ENCODE measurements at places on chromosomes 4 and X.

DNA sequence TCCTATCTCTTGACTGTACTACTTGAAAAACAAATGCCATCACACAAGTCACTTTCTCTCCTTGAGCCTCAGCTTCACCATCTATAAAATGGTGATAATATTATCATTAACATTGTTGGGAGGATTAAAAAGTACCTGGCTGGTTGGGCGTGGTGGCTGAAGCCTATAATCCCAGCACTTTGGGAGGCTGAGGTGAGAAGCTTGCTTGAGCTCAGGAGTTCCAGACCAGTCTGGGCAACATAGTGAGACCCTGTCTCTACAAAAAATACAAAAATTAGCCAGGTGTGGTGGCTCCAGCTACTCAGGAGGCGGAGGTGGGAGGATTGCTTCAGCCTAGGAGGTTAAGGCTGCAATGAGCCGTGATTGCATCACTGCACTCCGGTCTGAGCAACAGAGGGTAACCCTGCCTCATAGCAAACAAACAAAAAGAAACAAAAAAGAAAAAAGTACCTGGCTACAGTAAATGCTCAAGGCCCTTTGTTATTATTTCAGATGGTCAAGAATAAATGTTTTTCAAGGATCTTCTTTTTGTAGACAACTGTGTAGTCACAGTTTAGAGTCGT is 120.3 kb downstream of the CHRNA9 start:
- no peak for DNase-seq

GRCh38 chrX:7941390-7942042 is 14.3 kb upstream of the PNPLA4 start:
- DNase-seq: no peak

GRCh38 chr4:7392438-7393421 is 42.0 kb downstream of the PSAPL1 start:
- DNase-seq: no peak

DNA sequence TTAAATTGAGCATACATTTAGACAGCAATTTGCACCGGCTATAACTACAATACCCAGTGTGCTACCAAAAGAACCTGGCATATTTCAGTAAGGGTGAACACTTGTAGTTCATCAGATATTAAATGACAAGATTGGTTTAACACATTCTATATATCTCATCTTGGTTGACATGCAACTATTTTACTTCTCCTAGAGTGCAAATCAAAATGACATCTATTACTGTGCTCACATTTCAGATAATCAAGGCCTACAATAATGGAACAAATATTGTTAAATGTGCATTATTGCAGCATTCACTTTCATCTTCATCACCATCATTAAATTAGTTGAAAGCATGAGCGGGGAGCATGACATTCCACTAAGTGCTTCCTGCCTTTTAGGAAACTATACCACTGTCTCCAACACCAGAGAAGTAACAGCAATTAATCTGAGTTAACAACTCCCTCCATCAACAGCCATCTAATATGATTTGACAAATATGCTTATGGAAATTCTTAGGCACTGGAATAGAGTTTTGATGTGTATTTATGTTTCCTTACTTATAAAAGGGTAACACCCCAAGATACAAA is 209.8 kb upstream of the SLIT2 start:
- no peak for DNase-seq

GRCh38 chr4:24073948-24074347 is 184.1 kb upstream of the PPARGC1A start:
- no peak for DNase-seq

- DNase-seq: no peak
Observed at GRCh38 chr4:108120789-108121188, 47.9 kb downstream of the LEF1 start.

Data from stimulated activated effector memory CD8-positive, alpha-beta T cell treated with anti-CD3 and anti-CD28 coated beads, Interleukin-12 subunit alpha, Interleukin-12 subunit beta, amount 100 ng/mL, for 72 hours (primary cell).